NCI-H226 (cell line): ENCODE measurements at places on chromosomes 12 and 14.

- DNase-seq: no peak
These were observed 141.9 kb upstream of the PLEKHG7 start for GRCh38 chr12:92560713-92561542.

- DNase-seq: no peak
These were observed 557.3 kb upstream of the MIS18BP1 start for GRCh38 chr14:45810152-45810872.

DNA sequence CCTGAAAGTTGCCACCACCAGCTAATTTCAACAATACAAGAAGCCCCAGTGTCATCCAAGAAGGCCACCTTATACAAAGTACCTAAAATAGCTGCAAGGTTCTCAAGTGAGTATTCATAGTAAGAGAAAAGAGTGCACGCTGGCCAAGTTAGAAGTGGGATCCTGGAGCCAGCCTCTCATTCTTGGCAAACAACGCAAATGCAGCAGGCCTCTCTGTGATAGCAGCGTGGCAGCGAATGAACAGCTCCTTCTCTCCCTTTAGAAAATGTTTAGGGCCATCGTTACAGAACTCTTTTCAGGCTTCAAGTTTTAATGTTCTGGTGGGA, 78.0 kb upstream of the IFNG-AS1 start:
- DNase-seq: no peak

- DNase-seq: no peak
These were observed 168.9 kb upstream of the NOVA1 start for GRCh38 chr14:26766726-26767125.

- DNase-seq: no peak
These were observed 11.0 kb upstream of the HHIPL1 start for GRCh38 chr14:99633918-99634317.

DNA sequence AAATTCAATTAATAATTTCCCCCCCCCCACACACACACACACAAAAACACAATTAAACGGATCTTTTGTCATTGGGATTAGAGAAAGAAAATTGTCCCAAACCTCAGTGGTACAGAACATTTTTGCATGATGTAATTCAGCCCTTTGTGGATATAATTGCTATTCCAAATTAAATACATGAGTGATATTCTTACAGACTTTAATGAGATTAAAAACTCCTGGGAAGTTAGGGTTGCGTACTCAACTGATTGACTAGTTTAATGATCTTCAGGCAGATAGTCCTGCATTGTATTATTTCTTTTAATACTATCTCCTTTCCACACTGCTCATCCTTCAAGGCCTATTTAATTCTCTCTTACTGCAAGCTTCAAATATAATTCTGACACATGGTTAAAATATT, 711.8 kb upstream of the LRFN5 start:
- DNase-seq: no peak

DNA sequence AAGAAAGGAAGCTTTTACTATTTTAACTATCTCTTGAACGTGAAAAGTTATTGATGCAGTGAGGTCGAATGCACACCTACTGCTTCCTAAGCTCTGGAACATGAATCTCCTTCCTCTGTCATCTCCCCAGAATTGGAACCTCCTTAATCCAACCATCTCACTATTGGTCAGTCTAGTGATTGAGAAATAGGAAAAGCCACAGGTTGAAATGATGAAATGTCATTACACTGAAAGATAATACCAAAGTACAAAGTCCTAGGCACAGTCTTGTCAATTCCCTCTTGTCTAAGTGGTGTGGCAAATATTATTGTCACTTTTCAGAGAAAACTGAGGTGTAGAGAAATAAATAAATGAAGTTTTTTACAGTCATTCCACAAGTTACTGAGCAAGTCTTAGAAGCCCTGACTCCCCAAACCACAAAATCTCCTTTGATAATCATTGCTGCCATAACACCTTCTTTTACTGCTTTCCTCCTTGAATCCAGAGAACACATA, 19.5 kb upstream of the HIGD1C start:
- DNase-seq: no peak

GRCh38 chr12:48903982-48904411, 21.3 kb downstream of the FKBP11 start:
- DNase-seq: no peak

- peak; percentile 42 for DNase-seq
These were observed 23.7 kb upstream of the DHRS4 start for GRCh38 chr14:23929822-23930294.
